ENCODE measurements at places on chromosomes 2 and 18.

DNA sequence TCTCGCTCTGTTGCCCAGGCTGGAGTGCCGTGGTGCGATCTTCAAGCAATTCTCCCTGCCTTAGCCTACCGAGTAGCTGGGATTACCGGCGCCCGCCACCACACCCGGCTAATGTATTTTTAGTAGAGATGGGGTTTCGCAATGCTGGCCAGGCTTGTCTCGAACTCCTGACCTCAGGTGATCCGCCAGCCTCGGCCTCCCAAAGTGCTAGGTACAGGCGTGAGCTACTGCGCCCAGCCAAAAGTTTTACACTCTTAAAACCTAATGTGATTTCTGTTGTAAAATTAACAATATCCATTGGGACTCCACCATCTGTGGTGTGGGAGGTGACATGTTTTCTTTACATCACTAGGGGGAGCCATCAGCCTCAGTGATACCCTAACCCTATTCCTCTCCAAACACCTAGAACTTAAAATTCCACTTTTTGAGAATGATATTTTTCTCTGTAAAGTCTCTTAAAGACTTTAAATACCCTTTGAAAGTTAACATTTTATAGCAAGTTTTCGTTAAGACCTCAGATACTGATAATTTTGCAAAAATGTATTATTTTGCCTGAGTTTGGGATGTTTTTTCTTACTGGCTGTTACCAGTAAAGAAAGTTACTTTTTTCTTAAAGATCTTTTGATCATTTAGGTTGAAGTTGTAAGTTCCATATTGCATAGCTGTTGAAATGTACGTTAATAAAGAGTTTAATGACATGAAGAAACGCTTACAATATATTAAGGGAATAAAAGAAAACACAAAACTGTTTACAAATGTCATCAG lies 11.6 kb upstream of the EIF2AK2 start:
- DNase-seq, result no peak

GRCh38 chr2:129248198-129248597 lies 731.3 kb upstream of the RAB6C start:
- no peak for DNase-seq

- DNase-seq, result no peak
Observed at GRCh38 chr2:170139276-170139967, 38.5 kb upstream of the MYO3B start.

DNA sequence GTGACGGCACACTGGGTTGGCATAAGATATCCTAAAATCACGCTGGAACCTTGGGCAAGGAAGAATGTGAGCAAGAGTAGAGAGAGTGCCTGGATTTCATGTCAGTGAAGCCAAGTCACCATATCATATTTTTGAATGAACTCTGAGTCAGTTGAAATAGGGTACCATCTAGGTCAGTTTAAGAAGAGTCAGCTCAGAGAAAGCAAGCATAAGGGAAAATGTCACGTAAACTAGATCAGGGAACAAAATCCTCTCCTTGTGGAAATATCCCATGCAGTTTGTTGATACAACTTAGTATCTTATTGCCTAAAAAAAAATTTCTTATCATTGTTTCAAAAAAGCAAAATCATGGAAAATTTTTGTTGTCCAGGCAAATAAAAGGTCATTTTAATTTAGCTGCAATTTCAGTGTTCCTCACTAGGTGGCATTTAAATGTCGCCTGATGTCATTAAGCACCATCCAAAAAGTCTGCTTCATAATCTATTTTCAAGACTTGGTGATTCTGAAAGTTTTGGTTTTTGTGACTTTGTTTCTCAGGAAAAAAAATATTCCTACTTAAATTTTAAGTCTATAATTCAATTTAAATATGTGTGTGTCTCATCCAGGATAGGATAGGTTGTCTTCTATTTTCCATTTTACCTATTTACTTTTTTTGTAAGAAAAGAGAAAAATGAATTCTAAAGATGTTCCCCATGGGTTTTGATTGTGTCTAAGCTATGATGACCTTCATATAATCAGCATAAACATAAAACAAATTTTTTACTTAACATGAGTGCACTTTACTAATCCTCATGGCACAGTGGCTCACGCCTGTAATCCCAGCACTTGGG lies 19.6 kb downstream of the RSAD2 start:
- DNase-seq, result no peak
